Stimulated activated CD4-positive, alpha-beta T cell treated with anti-CD3 and anti-CD28 coated beads, Interleukin-15, amount 100 ng/mL, for 24 hours (primary cell): ENCODE measurements at places on chromosomes 16 and 17.

GRCh38 chr16:8548166-8548565 is 42.1 kb downstream of the TMEM114 start:
- no peak for DNase-seq

DNA sequence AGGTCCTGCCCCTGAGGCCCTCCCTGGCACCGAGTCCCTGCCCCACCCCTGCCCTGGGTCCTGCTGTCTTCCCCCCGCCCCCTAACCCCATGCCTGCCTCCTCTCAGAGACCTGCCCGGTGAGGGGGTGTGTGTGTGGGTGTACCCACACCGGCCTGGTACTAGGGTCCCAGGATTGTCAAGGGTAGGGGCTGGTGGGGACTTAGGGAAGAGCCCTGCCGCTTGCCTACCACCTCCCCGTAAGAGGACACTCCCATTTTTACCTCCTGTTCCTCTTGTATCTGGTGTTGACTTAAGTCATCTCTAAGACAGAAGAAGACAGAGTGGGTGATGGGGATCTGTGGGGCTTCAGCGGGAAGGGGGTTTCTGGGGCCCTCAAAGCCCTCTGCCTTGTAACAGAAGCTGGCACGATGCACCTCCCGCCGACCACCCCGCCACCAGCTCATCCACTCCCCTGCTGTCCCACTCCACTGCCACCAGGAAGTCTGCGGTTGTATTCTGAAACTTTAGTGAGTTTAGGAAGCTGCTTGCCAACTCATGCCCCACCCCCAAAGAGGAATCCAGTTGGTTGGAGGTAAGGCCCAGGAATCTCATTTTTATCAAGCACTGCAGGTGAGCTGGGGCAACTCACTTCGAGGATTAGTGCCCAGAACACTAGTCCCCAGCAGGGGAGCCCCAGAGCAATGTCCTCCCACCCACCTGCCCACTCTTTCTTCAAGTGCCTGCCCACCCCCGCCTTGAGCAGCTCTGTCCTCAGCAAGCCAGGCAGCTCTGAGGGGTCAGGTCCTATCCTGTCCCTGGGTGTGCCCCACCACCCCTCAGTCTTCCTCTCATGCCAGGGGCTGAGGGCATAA is 5.6 kb downstream of the SPATA32 start:
- DNase-seq: peak; percentile 25

DNA sequence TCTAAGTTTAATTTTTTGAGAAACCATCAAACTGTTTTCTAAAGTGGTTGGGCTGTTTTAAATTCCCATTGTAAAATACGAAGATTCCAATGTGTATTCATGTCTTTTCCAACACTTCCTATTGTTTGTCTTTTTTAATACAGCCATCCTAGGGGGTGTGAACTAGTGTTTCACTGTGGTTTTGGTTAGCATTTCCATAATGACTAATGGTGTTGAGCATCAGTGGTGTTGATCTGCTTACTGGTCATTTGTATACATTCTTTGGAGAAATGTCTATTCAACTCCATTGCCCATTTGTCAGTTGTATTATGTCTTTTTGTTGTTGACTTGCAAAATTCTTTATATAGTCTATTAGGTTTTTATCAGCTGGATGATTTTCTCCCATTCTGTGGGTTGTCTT is 239.2 kb upstream of the AXIN2 start:
- no peak for DNase-seq

GRCh38 chr17:66980896-66981295 is 16.4 kb downstream of the CACNG4 start:
- DNase-seq: no peak

DNA sequence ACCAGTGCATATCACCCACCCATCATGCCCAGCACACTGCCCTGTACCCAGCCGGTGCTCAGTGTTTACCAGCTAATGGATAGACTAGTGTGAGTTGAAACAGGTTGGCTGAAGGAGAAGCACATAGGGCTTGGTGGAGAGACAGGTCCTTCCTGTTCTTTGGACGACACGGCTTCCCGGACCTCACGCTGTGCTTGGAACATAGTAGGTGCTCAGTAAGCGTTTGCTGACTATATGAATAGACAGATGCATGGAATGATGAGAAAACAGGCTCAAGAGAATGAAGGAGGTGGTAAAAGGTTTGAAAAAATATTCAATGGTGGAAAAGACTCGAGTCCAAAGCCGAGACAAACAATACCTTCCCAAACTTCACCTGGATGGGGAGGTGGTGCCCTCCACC is 6.8 kb upstream of the FADS6 start:
- DNase-seq: no peak

DNA sequence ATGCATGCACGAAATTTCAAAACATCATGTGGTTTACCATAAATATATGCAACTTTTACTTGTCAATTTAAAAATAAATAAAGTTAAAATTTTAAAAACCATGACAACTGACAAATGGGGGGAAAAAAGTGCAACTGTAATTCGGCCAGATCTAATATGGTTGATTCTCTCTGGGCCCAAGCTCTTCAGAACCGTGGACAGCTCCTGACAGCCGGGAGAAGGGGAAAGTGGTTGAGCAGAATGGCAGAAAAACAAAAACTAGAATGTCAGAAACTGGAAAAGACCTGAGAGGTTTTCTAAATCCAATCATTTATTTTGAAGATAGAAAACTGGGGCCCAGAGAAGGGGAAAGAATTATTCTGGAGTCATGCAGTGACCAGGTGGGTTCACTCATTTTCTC is 126.6 kb downstream of the TMEM132E start:
- peak; percentile 17 for DNase-seq

DNA sequence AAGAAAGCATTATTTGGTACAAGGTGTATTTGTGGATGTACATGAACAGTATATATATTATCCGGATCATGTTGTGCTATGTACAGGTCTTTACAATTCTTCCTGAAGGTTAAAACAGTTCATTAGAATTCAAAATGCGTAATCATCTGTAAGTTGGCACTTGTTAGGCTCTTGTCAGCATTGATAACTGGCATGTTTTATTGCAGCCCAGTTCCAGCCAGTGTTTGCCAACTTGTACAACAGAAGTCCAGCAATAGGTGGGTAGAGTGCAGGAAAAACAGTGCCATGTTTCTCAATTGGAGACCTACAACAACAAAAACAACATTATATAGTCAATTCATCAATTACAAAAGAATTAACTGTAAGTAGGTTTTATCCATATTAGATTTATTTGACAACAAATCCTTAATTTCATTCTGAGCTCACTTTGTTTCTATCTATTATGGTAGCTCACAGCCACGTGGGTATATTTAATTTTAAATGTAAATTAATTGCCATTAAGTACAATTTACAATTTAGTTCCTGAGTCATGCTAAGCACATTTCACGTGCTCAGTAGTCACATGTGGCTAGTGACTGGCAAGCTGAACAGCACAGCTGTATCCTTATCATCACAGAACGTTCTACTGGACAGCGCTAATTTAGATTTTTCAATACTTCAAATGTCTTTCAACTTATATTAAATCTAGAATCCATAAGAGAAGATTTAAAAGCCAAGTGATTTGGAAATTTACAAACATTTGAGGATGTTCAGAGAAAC is 8.6 kb upstream of the ANKFY1 start:
- no peak for DNase-seq

- DNase-seq: no peak
These were observed 1.7 kb upstream of the HOXB9 start for GRCh38 chr17:48627623-48628521.

DNA sequence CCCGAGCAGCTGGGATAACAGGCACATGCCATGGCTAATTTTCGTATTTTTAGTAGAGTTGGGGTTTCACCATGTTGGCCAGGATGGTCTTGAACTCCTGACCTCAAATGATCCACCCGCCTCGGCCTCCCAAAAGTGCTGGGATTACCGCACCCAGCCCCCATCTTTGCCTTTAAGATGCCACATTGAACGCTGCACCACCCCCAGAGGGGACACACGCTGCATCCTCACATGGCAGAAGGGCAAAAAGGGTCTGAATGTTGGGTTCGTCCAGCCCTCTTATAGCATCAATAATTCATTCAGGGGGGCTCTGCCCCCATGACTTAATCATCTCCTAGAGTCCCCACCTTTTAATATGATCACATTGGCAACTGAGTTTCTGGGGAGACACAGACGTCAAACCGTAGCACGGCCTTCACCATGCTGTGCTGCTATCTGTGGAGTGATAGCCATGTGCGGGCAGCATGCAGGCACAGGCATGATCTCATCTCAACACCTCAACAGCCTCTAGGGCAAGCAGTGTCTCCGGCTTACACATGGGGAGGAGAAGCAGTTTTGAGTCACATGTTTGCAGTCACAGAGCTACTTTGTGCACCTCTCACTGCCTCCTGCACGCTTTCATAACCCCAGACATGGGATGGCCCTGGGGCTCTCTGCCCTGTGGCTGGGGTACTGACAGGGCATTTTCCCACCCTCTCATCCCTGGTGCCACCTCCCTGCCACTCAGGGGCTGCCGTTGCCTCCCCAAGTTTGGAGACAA is 30.0 kb downstream of the IL21R start:
- no peak for DNase-seq

- DNase-seq: no peak
These were observed 13.5 kb downstream of the SOX8 start for GRCh38 chr16:995087-995486.

GRCh38 chr16:10911267-10911666 is 31.0 kb downstream of the DEXI start:
- no peak for DNase-seq

GRCh38 chr16:51545951-51546350 is 394.9 kb upstream of the SALL1 start:
- no peak for DNase-seq

GRCh38 chr16:67206838-67207248 is 7.9 kb downstream of the ELMO3 start:
- DNase-seq: no peak
